ENCODE measurements at places on chromosomes 5 and 9.

DNA sequence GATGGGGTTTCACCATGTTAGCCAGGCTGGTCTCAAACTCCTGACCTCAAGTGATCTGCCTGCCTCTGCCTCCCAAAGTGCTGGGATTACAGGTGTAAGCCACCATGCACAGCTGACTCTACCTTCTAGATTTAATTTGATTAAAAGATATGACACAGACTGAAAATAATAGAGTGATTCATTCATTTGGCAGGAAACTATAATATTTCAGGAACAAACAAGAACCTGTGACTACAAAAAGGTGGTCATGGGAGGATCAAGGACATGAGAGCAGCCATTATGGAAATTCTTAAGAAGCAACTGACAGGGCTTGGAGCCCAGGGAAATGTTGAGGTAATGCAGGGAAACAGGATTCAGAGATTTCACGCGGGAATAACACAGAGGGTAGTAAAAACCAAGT lies 265.5 kb upstream of the DAP start:
- no peak for DNase-seq

DNA sequence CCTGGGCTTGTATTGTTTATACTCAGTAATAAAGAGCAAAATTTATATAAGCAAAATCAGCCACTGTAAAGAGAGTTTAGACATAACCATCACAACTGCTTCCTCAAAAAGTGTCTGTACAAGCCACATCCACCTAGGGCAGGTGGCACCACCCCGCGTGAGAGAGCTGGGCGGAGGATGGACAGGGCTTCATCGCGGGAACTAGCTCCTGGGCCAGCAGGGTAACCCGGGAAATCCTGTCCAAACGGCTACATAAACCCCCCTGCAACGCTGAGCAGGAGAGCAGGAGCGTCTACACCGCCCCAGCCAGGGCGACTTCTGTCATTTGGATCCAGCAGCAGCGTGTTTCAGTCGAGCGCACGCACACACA lies 1.3 kb downstream of the SLC6A3 start:
- DNase-seq: peak; percentile 24

GRCh38 chr5:57414857-57415256 lies 67.8 kb downstream of the ACTBL2 start:
- no peak for DNase-seq

- no peak for DNase-seq
Observed at GRCh38 chr9:109115931-109116526, 3.7 kb downstream of the TMEM245 start.

DNA sequence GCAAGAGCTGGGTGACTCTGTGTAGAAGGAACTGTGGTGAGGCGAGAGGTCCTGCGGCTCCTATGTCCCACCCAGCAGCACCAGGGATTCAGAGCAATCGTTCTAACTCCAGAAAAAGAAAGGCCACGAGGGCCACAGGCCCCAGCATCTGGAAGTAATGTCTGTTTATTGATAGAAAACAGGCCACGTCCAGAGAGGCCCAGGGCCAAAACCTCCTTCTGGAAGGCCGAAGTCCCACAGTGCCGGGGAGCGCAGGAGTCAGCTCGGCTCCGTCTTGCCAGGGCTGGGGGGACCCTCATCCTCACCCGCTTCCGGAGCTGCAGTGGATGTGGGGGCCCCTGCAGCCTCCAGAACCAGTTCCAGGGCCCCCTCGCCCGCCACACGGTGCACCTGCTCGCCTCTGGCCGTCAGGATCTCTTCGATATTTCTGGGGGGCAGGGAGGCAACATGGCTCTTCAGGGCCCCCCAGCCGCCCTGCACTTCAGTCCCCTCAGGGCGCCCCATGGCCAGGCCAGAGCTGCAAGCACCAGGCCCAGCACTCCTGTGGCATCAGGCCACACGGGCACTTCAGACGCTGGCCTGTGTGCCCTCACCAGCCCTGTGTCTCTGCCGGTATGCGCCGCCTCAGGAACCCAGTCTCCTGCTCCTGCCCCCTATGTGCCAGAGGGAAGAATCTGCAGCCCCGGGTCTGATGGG lies 1.6 kb downstream of the DNLZ start:
- DNase-seq: no peak

- DNase-seq: no peak
Observed at GRCh38 chr9:118782790-118783463, 586.3 kb downstream of the BRINP1 start.

- DNase-seq: no peak
Observed at GRCh38 chr5:166058660-166059059, 2232.8 kb upstream of the WWC1 start.

DNA sequence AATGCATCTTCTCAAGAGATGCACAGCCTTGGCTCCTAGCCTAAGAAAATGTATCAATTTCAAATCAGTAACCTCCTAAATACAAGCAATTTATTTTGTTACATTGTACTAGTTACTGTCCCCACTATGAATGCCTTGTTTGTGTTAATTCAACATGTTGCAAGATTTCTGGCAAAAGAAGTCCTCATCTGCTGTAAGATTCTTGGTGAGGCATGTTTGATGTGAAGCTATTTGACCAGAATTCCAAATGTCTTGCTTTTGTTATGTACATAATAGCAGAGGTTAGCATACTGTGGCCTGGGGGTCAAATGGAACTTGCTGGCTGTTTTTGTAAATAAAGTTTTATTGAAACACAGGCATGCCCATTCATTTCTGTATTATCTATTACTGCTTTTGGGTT lies 1023.1 kb upstream of the WWC1 start:
- no peak for DNase-seq

DNA sequence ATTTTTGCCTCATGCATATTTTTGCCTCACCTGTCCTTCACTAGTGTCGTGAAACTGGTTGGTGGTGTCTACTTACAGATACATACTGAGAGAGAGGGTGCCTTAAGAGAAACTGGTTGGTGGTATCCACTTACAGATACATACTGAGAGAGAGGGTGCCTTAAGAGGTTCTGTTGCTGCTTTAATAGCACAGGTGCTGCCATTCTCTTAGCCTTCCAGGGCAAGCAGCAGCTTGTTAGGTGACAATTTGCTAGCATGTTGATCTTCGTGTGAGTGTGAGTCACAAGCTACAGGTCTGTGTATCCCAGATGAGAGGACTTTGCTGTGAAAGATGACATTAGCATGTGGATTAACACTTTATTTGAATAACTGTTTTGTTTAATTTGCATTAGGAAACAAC lies 1.4 kb downstream of the PTTG1 start:
- DNase-seq: no peak

- no peak for DNase-seq
Observed at GRCh38 chr5:19497229-19497815, 490.7 kb downstream of the CDH18 start.

GRCh38 chr9:70322096-70322495 lies 63.3 kb downstream of the SMC5 start:
- no peak for DNase-seq

DNA sequence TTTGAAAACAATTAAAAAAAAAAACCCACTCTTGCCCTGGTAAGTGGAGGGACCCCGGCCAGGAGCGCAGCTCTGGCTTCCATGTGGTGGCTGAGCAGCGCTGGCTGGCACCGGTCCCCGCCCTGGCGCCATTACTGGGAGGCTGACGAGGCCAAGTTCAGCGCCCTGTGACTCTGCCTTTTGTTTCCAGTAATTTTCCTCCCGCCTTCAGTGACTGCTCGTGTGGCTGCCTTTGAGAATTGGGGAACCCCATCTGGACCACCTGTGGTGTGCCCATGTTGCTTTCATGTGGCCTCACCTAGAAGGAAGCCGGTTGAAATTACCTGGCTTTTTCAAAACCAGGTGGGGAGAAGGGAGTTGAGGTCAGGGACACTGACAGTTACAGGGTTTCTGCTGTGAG lies 136.1 kb downstream of the GAPVD1 start:
- no peak for DNase-seq

DNA sequence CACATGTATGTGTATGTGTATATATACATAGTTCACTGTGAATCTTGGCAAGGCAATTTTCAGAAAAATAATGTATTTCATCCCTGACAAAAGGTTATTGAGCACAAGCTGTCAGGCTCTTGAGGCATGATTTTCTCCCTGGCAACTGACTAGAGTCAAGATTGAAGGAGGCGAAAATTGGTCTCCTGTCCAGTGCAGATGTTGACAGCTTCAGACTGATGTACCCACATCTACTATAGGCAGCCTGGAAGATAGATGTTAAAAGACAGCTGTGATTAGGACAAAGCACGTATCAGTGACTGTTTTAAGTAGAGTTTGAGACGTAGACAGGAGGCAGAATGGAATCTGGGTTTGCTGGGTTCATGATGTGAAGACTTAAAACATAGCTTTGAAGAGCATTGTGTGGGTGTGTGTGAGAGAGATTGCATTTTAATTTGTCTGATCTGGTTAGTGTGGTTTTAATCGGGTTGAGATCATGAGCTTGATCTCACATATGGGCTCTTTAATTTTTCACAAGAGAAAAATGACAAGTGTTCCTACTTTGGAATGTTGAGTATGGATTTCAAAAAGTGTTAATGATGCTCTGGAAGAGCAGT lies 39.1 kb downstream of the CTNNA1 start:
- no peak for DNase-seq

DNA sequence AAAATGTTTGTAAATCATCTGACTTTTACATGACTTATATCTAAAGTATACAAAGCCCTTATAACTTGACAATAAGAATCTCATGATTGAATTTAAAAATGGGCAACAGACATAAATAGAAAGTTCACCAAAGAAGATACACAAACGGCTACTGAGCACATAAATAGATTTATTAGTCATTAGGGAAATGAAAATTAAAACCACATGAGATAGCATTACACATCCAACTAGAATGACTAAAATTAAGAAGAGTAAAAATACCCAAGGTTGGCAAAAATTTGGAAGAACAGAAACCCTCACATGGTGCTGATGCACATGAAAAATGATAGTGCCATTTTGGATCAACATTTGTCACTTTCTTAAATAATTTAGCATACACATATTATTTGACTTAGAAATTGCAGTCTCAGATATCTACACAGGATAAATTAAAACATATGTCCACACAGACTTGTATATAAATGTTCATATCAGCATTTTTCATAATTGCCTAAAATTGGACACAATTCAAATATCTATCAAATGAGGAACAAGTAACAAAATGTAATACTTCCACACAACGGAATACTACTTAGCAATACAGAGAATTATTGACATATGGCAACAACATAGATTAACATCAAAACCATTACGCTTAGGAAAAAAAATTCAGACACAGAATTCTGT lies 359.1 kb upstream of the DAB2 start:
- no peak for DNase-seq

DNA sequence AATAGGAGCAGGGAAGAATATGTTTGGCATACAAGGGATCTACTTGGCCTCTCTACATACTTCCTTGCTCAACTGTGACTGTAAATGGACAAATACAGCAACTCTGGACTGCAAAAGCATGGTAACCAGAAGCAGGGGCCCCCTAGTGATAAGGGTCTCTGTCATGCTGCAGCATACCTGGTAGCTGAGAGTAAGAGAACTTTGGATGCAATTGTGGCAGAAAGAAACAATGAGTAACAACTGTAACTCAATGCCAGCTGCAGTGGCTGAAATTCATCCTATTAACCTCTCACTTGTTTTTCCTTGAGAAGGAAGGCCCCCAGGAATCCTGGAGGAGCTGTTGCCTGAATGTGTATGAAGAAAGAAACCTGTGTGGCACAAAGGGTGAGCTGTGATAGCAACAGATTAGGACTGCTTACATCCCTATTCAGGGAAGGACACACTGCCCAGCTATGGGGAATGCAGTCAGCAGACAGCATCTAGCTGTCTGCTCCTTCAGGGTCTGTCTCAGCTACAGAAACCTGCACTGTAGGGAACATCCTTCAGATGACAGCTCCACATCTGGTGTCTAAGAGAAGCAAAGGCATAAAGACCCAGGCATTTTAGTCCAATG lies 468.1 kb upstream of the ACTBL2 start:
- DNase-seq: no peak

GRCh38 chr5:135466178-135467050 lies 14.3 kb upstream of the TIFAB start:
- DNase-seq: peak; percentile 82

DNA sequence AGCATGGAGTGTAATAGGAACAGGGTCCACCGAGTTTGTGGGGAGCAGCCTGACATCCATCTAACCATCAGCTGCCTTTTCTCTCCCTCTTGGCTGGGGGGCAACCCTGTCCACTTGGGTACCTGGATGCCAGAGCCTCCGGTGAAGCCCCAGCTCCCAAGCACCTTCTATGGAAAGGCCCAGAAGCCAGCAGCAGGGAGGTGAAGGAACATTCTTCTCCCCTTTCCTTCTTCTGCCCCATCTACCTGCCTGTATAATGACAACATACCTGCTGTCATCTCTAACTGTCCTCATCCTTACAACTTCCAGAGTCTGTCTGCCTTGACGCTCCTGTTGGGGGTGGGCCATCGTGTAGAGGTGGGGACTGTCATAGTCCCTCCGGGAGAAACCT lies 33.1 kb downstream of the THBS4 start:
- no peak for DNase-seq

GRCh38 chr5:94243612-94244011 lies 374.8 kb downstream of the KIAA0825 start:
- DNase-seq: no peak

DNA sequence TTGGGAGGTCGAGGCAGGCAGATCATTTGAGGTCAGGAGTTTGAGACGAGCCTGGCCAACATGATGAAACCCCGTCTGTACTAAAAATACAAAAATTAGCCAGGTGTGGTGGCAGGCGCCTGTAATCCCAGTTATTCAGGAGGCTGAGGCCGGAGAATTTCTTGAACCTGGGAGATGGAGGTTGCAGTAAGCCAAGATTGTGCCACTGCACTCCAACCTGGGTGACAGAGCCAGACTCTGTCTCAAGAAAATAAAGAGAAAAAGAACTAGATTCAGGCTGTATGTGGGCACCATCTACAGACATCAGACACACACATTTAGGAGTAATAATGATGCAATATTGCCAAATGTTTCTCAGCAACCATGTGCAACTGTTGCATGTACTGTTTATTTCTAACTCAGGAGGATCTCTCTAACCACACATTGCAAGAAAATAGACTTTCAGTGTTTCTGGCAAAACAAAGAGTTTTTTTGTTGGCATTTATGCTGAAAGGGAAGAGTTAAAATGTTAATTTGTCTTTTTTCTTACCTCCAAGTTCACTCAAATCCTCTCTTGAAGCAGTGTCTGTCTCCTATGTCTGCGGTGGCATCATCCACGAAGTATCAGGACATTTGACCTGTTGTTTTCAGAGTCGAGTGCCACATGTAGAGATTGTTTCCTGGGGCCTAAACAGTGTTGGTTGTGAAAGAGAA lies 5.1 kb upstream of the ORM1 start:
- peak; percentile 12 for DNase-seq

DNA sequence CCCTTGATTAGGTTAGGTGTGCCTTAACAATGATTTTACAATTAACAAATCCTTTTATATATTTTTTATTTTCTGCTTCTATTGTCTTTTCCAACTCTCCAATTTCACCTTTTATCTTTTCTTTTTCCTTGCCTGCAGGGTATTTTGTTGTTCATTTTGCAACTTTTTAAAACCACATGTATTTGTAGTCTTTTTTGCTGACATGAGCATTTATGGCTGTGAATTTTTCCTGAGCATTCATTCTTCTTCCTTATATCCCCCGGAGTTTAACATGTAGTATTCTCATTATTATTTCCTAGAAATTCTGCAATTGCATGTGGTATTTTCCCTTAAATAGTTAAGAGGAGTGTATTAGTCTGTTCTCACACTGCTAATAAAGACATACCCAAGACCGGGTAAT lies 41.6 kb downstream of the FAM81B start:
- DNase-seq: no peak
